ENCODE measurements at places on chromosomes 5 and 9.
A peak's percentile ranks its signal among the peaks of the same experiment; 100 is the strongest.

GRCh38 chr9:116166713-116167112, 13.1 kb downstream of the PAPPA start:
- no peak for DNase-seq

- peak; percentile 61 for DNase-seq
Observed at GRCh38 chr5:14724633-14725032, 60.1 kb downstream of the OTULIN start.

DNA sequence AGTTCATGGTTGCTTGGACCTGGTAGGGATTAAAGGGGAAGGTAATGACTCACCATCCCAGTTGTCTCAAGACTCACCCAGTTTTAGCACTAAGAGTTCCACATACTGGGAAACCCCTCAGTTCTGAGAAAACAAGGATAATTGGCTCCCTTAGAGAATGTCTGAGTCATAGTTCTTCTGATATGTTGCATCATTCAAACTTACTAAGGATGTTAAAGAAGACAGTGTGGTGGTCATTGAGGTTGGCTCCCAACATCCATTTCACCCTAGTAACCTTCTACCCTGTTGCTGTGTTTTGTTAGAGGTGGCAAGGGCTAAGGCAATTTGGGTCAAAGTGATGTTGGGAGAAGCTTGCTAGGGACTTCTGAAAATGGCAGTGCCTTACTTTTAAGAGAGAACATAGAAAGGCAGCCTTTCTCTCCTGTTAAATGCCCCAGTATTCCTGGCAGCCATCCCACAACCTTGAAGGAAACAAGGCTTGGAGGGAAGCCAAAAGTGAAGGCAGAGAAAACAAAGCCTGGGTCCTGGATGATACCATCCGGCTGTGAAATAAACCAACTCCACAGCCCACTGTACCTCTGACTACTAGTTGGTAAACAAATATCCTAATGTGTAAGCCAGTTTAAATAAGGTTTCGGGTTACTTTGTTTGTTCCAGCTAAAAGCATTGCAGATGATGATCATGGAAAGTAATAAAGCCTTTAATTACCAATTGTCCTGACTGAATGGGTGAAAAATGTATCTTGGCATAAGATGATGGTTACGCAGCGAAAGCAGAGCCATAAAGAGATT, 80.4 kb upstream of the ADAMTSL1 start:
- no peak for DNase-seq

- DNase-seq, result no peak
Observed at GRCh38 chr5:177188775-177189174, 55.2 kb downstream of the NSD1 start.

DNA sequence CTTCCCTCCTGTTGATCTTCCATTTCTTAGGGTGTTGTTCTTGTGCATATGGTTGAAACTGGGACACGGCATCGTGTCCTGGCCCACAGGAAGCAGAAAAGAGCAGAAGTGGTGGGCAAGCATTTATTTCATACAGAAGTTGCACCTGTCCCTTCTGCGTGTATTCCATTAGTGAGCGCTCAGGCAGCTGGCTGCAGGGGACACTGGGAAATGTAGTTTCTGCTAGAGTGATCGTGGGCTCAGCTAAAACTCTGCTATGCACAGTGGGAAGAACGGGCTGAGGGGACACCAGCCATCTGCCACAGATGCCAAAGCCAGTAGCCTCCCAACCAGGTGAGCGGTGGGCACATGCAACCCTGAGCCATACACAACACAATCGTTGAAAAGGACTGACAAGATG, 57.4 kb upstream of the ASS1 start:
- DNase-seq, result no peak

GRCh38 chr5:180862645-180863044, 1.6 kb upstream of the ZFP62 start:
- no peak for DNase-seq

GRCh38 chr9:93387791-93388190, 63.7 kb upstream of the FAM120A start:
- DNase-seq, result no peak

- DNase-seq, result no peak
Observed at GRCh38 chr9:130561056-130561455, 18.3 kb upstream of the FUBP3 start.

GRCh38 chr9:127778280-127779135, at the start of gene SH2D3C:
Gene SH2D3C, minus strand, starts transcription at chr9:127778666. Its CDS starts 39 bp downstream, at chr9:127778627.
- no peak for DNase-seq

GRCh38 chr9:38359689-38360385, 32.7 kb upstream of the ALDH1B1 start:
- no peak for DNase-seq

- DNase-seq, result no peak
Observed at GRCh38 chr5:157561110-157561509, 14.5 kb downstream of the ADAM19 start.

DNA sequence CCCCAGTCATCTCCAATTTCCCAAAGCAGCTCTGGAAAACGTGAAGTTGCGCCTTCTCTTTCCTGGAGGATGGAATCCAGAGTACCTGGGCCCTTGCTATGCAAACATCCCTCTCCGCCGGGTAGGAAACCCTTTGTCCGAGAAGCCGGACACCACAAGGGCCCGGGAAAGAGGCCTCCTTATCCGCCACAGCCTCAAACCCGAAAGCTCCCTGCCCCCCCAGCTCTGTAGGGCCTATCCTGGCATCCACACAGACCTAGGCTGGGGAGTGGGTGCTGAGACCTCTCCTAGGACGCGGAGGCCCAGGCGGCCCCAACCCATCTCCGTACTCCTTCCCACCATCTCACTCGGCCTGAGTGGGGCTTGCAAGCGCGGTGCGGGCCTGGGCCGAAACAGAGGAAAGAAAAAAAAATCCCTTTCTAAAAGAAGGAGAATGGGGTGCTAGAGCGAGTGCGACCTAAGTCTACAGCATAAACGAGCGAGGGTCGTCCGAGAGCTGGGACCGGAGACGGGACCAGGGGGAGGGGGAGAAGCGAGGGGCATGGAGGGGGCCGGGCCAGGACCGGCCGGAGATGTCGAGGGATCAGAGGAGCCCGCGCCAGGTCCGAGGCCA, 624 bp downstream of the FBXW11 start:
- peak; percentile 68 for DNase-seq

GRCh38 chr9:69622676-69623075, 49.5 kb downstream of the APBA1 start:
- DNase-seq, result no peak

- no peak for DNase-seq
Observed at GRCh38 chr9:124078641-124079040, 67.1 kb downstream of the LHX2 start.
